ENCODE measurements at places on chromosomes 1 and 21. TPM values are rescaled to one million over a fixed set of nuclear protein-coding genes. Genes with fewer than 3 reads are reported as not detected.

TDRD10 gene
- not detected for total RNA-seq

DNA sequence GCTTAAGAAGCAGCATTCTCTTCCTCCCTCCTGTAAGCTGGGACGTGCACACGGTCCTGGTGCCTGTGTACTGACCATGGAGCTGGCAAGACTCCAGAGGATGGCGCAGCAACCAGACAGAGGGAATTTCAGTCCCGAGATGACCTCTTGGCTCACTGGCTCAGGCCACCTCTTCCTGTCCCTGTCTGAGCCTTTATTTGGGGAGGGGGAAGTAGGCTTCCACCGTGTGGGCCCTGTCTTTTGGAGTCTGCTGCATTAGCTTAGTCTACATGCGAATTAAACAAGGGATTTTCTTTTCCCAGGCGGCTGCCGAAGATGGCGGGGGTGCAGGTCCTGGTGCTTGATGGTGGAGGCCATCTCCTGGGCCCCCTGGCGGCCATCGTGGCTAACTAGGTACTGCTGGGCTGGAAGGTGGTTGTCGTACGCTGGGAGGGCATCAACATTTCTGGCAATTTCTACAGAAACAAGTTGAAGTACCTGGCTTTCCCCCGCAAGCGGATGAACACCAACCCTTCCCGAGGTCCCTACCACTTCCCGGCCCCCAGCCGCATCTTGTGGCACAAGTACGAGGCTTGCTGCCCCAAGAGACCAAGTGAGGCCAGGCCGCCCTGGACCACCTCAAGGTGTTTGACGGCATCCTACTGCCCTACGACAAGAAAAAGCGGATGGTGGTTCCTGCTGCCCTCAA is 10.2 kb downstream of the IL24 start:
- H3K4me1 ChIP-seq = peaks cover 83% of the 10 kb centered on the region
- no peak overlapping the region for H3K27ac ChIP-seq
- peaks cover 12% of the 10 kb centered on the region for H3K36me3 ChIP-seq
- no peak for DNase-seq
- peak overlapping the region; percentile 21 for H3K4me3 ChIP-seq

GRCh38 chr1:201921952-201922558 is 24.3 kb downstream of the LMOD1 start:
- no peaks in the 10 kb centered on the region for H3K4me1 ChIP-seq
- H3K27ac ChIP-seq = no peak overlapping the region
- H3K36me3 ChIP-seq = no peaks in the 10 kb centered on the region
- H3K4me3 ChIP-seq = no peak overlapping the region

GRCh38 chr1:168135921-168136708 is 615 bp downstream of the GPR161 start:
- DNase-seq = peak; percentile 21
- H3K36me3 ChIP-seq = peaks cover 4% of the 10 kb centered on the region
- H3K4me1 ChIP-seq = peaks cover 42% of the 10 kb centered on the region

DNA sequence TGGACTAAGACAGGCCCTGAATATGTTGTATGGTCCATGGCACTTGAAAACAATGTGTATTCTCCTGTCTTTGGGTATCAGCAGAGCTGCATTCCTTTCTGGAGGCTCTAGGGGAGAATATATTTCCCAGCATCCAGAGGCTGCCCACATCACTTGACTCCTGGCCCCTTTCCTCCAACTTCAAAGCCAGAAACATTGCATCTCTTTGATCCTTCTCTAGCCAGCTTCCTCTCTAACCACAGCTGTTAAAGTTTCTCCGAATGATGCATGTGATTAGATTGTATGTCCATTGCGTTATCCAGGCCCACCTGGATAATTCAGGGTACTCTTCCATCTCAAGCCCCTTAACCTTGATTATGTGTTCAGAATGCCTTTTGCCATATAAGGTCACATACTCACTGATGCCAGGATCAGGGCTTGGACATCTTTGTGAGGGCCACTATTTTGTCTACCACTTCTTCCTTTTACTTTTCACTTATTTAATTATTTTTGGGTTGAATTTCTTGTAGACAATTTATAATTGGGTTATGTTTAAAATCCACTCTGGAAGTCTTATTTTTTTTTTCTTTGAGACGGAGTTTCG is 5.3 kb downstream of the CHD1L start:
- H3K4me3 ChIP-seq = no peak overlapping the region
- H3K36me3 ChIP-seq = peaks cover 7% of the 10 kb centered on the region
- H3K27me3 ChIP-seq = no peaks in the 10 kb centered on the region
- peaks cover 58% of the 10 kb centered on the region for H3K4me1 ChIP-seq
- DNase-seq = no peak

IFI6 gene
- total RNA-seq = 56.1 TPM

MTOR gene
- 38.3 TPM for total RNA-seq

Measured in activated T-cell treated with anti-CD3 and anti-CD28 coated beads, Interleukin-2, amount 50 U/mL, for 72 hours (primary cell).